Renal cortical epithelial cell (primary cell): ENCODE measurements at places on chromosomes 3 and 15.

GRCh38 chr15:67138891-67139855 is 73.8 kb downstream of the SMAD3 start:
- no peak for DNase-seq

GRCh38 chr3:127547761-127548605 is 42.5 kb downstream of the TPRA1 start:
- DNase-seq, result peak; percentile 8

GRCh38 chr3:171101982-171102641 is 75.6 kb upstream of the SLC2A2 start:
- peak; percentile 77 for DNase-seq

- DNase-seq, result no peak
These were observed 59.7 kb downstream of the GRIP2 start for GRCh38 chr3:14480207-14481017.

DNA sequence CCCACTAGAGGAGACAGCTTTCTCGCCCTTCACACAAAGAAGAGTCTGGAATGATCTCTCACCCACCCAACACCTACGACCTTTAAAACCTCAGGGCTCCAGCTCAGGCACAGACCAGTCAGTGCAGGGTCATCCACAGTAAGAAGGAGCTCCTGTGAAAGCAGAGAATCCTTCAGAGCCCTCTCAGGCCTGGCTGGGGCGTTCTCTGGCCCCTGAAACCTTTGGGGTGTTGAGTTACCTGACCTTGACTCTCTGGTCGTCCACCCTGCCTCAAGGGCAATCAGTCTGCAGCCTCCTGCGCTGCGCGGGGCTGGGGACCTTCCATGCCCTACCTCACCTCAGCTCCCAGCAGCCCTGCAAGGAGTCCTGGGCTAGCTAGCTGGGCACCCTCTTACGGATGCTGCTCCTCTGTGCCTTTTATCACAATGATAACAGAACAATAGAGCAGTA is 106.2 kb downstream of the ADCY5 start:
- no peak for DNase-seq

DNA sequence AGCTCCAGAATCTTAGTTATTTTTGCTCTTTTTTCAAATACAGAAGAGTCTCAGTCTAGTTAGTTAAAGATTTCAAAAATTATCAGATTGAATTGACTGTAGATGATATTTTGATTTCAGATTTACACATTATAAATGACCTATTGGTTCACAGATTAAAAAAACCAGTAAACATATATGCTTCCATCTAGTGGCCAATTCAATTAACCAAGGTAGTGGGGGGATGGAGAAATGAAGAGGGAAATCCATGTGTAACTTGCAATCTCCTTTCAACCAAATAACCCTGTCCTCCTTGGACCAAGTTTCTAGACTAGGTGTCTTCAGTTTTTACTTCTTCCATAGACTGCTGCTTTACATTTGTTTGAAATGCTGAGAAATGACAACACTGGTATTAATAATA is 789.8 kb downstream of the ROBO1 start:
- DNase-seq, result no peak

- DNase-seq, result peak; percentile 47
These were observed 27.6 kb downstream of the ZNF860 start for GRCh38 chr3:32009101-32009500.

DNA sequence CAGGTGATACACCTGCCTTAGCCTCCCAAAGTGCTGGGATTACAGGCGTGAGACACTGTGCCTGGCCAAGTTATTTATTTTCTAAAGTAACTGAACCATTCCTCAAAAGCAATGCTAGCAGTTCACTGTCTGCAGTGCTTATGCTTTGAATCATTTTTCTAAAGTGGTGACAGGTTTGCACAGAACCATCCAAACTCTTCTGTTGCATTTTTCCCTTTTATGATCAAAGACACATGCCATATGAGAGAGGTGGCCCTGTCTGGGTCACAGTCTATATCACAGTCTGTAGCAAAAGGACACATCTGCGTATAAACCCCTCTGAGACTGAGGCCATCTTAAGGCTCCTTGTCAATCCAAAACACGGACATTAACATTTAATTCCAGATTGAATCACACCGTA is 17.2 kb downstream of the CDCP1 start:
- DNase-seq, result no peak

DNA sequence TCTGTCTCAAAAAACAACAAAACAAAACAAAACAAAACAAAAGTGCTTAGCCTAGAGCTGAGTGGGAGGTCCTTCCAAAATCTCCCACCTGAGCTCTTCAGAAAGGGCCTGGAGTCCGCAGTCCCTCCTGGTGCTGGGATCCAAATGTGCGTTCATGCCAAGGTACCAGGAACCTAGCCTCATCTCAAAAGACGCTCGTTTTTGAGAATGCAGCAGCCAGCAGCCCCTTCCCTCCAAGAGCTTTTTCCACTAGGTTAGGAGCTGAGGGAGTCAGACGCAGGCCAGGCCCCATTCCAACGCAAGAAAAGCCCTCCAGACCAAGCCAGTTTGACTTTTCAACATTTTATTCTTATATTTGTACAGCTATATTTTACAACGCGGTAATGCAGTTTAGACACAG is 18.7 kb upstream of the RTP2 start:
- no peak for DNase-seq

GRCh38 chr15:82621970-82622369 is 25.2 kb downstream of the CPEB1 start:
- DNase-seq, result no peak

GRCh38 chr3:69747511-69748258 is 8.4 kb downstream of the MITF start:
- DNase-seq, result no peak

- DNase-seq, result no peak
These were observed 19.5 kb downstream of the UBXN7 start for GRCh38 chr3:196412704-196413103.

GRCh38 chr3:133828576-133829309 is 23.1 kb downstream of the SRPRB start:
- DNase-seq, result no peak

- peak; percentile 21 for DNase-seq
These were observed 112.9 kb downstream of the CORO2B start for GRCh38 chr15:68691705-68692104.

- no peak for DNase-seq
These were observed 81.3 kb downstream of the ZMAT3 start for GRCh38 chr3:178990293-178990692.

GRCh38 chr3:47578691-47579632 is at the start of gene CSPG5:
CSPG5 (minus strand) TSS chr3:47578865; CDS start chr3:47578693, 172 bp downstream.
- no peak for DNase-seq

DNA sequence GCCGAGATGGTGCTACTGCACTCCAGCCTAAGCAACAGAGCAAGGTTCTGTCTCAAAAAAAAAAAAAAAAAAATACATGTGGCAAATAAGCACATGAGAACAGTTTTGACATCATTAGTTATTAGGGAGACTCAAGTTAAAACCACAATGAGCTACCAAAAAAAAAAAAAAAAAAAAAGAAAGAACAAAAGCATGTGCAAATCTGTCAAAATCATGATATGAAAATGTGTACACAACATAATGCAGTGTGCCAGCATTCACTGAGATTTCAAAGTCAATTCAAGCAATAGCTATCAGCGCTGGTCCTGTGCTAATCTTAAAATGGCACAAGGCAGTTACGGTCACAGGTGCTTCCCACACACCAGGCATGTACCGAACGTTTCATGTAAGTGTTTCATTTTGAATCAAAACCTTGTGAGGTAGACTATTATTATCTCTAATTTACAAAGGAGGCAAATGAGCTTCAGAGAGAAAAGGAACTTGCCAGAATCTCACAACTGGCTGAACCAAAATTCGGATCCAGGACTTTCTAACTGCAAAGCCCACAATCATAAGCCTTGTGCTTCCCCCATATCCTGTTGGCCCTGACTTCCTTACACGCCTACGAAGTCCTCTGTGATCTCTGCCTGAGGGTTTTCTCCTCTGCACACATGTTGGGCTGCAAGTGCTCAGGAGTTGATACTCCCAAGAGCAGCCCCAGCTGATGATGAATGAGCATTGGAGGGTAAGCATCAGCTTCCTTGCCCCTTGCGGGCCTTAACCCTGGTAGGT is 200.1 kb upstream of the PROK2 start:
- no peak for DNase-seq

DNA sequence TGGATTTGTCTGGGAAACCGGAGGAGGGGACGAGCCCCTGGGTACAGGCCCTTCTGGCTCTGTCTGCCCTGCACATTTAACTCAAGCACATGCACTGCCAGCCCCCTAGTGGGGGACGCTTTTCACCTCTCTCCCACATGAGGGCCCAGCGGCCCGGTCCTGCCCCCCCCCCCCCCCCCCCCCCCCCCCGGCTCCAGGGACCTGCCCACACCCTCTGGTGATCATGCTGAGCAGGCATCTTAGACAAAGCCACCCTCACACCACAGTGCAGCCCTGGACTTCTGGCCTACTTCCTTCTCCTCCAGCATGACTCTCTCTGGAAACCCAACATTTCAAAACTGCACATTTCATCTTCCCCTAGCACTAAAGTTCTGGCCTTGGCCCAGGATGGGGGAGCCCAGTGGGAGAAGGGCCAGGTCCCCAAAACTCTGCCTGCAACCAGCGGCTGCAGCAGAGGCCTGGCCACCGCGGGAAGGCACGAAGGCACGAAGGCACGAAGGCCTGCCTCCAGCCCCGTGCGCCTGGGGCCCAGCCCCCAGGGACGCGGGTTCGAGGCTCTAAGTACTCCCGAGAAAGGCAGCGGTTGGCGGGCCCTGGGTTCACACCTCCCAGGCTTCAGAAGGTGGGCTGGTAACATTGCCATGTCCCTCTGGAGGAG is 14.1 kb downstream of the KLF15 start:
- no peak for DNase-seq

DNA sequence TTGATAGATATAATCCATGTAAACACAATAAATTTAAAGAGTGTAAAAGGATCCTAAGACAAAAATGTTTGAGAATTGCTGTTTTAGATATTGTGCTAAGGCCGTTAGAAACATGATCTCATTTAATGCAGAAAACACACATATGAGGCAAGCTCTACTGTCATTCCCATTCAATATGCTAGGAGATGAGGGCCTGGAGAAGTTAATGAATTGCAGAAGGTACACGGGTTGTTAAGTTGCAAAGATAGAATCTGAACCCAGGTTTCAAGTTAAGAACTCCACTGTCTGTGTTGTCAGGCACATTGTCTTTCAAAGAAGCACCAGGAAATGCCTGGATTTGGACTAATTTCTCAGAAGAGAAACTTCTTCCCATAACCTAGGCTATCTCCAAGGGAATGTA is 65.1 kb upstream of the SAMMSON start:
- DNase-seq, result peak; percentile 53

DNA sequence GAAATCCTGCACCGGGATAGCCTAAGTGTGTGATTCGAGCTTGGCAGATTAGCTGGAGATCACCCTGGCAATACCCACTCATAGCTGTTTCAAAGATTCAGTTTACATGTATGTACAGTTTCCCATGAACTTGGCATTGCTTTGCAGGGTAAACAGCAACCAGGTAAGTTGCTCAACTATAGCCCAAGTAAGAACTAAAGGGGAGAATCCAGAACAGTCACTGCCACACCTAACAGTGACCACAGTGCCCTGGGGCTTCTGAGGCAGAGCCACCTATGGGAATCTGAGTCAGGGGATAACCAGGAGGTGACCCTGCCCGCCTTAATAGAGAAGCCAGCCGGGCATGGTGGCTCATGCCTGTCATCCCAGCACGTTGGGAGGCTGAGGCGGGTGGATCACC is 15.9 kb downstream of the CDAN1 start:
- peak; percentile 54 for DNase-seq

- no peak for DNase-seq
These were observed 37.0 kb downstream of the ZNF710 start for GRCh38 chr15:90037961-90038631.

DNA sequence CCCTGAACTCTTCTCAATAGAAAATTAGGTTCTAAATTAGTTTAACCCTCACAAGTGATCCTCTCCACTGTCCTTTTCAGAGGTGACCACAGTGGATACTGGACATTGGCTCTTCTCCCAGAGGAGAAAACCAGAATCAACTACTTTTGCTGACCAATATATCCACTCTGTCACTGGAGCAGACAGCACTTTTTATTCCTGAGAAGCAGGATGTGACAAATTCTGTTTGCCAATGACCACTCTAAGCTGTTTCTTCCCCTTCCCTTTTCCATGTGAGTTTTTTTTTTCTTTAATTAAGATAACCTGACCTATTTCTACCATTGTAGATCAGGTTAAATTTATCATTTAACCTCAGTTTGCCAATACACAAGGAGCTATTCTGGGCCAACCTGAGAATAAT is 79.7 kb upstream of the ZNF280D start:
- DNase-seq, result no peak

GRCh38 chr3:109184726-109185125 is 48.2 kb downstream of the C3orf85 start:
- peak; percentile 60 for DNase-seq

- no peak for DNase-seq
These were observed 521.0 kb downstream of the NTRK3 start for GRCh38 chr15:87735522-87735921.

GRCh38 chr3:38985581-38985980 is 66.2 kb downstream of the SCN11A start:
- DNase-seq, result peak; percentile 5

- peak; percentile 55 for DNase-seq
These were observed 36.3 kb upstream of the MEX3B start for GRCh38 chr15:82081914-82082762.

- no peak for DNase-seq
These were observed 7.9 kb downstream of the ITGB5 start for GRCh38 chr3:124879337-124879680.

GRCh38 chr3:165643425-165643824 is 193.8 kb downstream of the BCHE start:
- peak; percentile 77 for DNase-seq

DNA sequence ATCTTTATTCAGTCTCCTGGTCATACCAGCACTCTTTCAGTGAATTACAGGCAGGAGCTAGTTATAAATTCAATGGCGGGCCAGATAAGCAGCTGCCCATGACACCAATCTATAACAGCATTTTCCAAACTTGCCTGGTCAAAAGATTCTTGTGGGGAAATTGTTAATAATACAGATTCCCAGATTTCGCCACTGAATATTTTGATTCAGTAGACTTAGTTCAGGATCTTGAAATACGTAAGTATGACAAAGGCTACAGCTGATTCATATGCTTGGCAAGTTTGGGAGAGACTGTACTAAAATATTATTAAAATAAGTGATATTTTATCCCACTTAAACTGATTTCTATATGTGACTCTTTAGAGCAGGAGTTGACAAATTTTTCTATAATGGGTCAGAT is 119.3 kb downstream of the TMCO5A start:
- DNase-seq, result no peak
